Immature natural killer cell (primary cell): ENCODE measurements at places on chromosomes 16 and 17.
A peak's percentile ranks its signal among the peaks of the same experiment; 100 is the strongest.

DNA sequence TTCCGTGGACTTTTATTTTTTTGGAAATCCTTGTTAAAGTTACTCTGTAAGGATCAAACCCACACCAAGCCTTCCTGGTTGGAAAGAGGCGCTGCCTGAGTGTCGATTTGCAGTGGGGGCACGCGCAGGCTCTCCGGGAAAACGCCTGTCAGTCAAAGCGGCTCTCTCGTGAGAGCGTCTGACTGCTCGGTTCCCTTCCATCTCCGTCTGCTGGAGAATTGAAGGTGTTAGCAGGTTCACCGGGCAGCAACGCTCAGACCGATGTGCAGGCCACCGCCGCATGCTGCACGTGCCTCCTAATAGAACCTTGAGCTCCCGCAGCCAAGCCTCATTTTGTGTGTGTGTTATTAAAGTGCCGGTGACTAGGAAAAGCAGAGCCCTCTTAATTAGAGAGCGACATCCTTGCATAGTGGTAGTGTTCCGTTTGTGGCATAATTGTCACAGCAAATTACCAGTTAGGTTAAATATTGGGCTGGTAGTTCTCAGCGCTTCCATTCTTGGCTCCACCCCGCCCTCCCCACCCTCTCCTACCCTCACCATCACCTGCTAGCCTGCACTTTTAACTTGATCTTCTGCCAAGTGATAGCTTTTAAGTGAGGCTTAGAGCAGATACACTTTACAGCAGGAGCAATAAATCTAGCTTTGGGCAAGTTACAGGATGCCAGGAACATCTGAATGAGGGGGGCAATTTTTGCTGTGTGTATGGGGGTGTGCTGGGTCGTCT is 75.5 kb downstream of the RPA1 start:
- DNase-seq = no peak

- DNase-seq = no peak
Observed at GRCh38 chr17:5209396-5209795, 17.7 kb upstream of the ZNF594 start.

DNA sequence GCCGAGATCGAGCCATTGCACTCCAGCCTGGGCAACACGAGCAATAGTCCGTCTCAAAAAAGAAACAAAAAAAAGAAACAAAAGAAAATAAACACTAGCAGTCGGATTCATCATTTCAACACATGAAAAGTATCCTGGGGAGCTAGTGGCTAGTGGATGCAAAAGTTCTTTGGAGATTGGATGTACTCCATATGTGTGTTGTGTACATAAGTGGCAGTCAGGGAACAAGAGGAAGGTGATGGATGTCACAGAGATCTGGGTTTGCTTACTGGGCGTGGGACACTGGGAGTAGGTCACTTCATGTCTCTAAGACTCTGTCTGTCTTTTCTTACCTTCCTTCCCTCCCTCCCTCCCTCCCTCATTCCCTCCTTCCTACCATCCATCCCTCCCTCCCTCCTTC is 35.4 kb downstream of the MRC2 start:
- DNase-seq = no peak

DNA sequence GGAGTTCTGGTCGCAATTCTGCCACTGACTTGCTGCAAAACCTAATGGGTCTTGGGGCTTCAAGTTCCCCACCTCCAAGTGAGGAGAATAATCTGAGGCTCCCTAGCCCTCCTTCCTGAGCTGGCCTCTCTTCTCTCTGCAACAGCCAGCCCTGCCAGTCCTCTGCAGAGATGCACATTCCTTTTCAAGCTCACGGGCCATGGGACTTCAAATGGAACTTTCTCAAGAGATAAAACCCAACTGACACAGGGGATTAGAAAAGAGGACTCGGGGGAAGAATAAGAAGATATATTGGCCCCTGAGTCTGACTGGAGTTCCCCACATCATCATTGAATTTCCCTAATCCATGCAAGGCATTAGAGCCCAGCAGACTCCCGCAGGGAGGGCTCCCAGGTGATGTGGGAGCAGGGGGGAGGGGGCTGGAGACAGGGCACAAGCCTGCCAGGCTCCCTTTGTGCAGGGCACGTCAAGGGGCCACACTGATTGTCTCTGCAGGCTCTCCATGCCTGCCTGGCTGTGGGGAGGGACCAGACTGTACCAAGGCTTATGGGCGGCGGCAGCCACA is 131.0 kb downstream of the CCDC144A start:
- no peak for DNase-seq

GRCh38 chr16:10558746-10559641 is 21.4 kb downstream of the EMP2 start:
- DNase-seq = no peak

DNA sequence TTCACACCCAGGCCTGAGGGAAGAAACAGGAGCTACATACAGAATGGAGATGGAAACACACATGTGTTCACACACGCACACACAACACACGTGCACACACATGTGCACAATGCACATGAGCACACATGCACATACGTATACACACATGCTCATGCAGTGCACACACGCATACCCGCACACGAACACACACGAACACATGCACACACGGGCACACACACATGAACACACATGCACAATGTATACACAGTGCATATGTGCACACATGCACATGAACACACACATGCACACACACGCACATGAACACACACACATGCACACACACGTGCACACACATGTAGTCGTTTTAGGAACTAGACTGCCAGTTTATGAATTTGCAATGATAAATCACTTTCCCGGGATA is 49.3 kb upstream of the CDR2 start:
- no peak for DNase-seq

DNA sequence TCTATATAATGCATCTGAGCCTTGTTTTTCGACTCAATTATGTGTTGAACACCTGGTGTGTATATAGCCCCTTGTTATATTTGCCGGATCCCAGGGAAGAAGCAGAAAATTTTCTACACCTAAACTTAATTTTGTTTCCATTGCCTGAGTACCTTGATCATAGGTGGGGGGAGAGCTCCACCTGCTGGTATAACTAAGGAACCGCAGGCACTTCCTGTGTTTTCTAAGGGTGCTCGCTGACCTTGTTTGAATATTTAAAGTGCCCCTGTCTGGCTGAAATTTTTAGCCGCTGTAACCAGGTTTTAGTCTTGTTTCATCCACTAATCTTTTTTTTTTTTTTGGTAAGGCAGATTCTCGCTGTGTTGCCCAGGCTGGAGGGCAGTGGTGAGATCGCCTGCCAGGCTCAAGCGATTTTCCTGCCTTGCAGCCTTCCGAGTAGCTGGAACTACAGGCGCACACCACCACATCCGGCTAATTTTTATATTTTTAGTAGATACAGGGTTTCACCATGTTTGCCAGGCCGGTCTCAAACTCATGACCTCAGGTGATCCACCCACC is 6.5 kb upstream of the NUBP1 start:
- peak; percentile 76 for DNase-seq

GRCh38 chr17:68777243-68777855 is 176.2 kb upstream of the FAM20A start:
- peak; percentile 33 for DNase-seq

GRCh38 chr16:2233872-2234812 is 2.1 kb upstream of the DNASE1L2 start:
- no peak for DNase-seq

- no peak for DNase-seq
Observed at GRCh38 chr17:49994085-49995054, 654 bp downstream of the DLX3 start.
